Activated T-helper 1 cell treated with anti-CD3 and anti-CD28 coated beads, Interleukin-12 subunit alpha, Interleukin-12 subunit beta, Interleukin-2, Interleukin-4 antibody, amounts not matched to agents 30 ng/mL and 10 ng/mL and 1 ng/mL, durations not matched to agents 14 hours and 24 hours and 36 hours (primary cell): ENCODE measurements at places on chromosomes 12 and 14. TPM values are rescaled to one million over a fixed set of nuclear protein-coding genes. Genes with fewer than 3 reads are reported as not detected.

KCNK10 gene
- total RNA-seq = not detected in 2 replicates

RFX4 gene
- not detected in 2 replicates for total RNA-seq

SIRT4 gene
- total RNA-seq = 1.0 and 1.7 TPM in 2 replicates

LMO3 gene
- total RNA-seq = not detected in 2 replicates

GRCh38 chr12:46609674-46610073, 216.1 kb downstream of the SLC38A4 start:
- no peak for DNase-seq

DNA sequence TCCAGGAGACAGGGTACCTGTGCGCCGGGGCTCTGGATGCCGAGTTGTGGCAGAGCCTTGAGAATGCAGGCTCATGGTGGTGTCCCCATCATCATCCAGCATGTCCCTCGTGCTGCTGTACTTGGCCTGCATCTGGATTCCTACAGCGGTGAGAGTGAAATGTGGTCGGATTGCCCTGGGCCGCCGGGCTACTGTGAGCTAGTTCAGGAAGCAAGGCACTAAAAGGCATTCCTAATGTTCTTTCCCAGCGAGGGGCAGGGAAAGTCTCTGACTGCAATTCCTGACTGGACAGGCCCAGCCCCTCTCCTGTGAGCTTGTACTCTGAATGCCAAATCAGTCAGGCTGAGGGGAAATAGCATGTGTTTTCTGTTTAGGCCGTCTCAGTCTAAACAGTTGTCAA, at the start of gene CLEC1A:
TSS of gene CLEC1A (minus strand) at position 195 of the 400 bp plus-strand sequence. CDS start at position 132, 63 bp downstream.
- no peak for DNase-seq

DNA sequence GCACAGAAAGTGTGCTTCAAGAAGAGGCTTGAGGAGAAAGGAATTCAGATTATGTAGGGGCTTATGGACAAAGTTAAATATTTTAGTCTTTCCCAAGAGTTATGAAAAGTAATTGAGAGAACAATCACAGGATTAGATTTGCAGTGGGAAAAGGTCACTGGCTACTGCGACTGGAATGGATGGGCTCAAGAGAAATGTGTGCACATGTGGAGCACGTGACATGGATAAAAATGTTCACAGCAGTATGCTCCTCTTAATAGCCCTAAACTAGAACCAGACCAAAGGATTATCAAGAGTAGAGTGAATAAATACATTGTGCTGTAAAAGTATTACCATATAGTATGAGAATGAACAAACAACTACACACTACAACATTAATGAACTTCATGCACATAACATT, 78.1 kb downstream of the ABCD2 start:
- no peak for DNase-seq

DNA sequence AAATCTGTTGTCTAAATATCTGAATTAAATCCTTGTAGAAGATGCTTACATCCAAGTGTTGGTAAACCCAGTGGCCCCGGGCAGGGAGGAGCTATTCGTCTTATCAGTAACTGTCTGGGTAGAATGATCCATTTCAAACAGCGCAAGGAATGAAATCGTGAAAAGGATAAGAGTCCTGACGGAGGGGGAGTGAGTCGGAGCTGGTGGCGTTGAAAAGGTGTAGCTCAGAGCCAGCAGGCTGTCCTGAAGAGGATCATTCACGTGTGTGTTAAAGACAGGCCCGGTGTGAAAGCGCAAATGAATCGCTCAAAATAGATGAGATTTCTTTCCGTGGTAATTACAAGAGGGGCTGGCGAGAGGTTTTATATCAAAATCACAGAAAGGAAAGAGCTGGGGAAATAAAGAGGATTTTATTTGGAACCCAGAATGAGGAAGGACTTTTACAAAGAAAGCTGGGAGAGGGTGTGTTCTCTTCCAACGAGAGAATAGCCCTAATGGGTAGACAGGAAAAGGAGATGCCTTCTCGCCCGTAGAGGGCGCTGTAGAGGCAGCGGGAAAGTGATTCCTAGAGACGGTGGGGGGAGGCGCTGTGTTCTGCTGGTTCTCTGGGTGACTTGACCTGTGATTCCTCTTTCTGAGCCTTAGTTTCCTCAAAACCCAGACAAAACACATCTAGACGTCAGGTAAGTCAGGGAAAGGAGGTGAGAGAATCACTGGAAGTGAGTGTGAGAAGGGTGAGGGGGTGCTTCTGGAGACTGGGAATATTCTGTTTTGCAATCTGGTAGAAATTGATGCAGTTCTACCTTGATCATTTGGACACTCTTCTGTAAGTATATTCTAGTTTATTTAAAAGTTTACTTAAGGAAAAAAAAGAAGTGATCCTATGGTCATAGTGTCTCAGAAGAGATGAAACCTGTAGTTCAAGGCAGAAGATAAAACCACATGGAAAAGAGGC, 39.3 kb downstream of the SRRM4 start:
- DNase-seq = no peak
